ENCODE measurements at places on chromosomes 7 and 10. TPM values are rescaled to one million over a fixed set of nuclear protein-coding genes. Genes with fewer than 3 reads are reported as not detected.
A peak's percentile ranks its signal among the peaks of the same experiment; 100 is the strongest.

DNA sequence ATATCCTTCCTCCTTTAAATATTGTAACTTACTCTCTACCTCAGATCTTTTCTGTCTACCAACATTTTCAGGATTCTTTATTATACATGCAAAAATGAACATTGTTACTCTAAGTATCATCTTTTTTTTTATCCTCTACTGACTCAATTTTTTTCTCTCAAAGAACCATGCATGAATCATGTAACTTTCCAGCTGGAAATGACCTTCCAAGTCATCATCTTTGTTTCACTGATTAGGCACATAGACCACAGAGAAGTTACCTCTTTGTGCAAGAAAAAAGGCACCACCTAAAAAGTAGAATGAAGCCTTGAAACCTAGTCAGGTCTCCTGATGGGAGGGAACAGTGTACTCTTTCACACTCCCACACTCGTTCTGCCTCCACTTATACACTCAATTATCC lies 234.9 kb downstream of the HGF start:
- DNase-seq, result no peak

GRCh38 chr7:14747701-14748100 lies 154.8 kb downstream of the DGKB start:
- peak; percentile 24 for DNase-seq

DNA sequence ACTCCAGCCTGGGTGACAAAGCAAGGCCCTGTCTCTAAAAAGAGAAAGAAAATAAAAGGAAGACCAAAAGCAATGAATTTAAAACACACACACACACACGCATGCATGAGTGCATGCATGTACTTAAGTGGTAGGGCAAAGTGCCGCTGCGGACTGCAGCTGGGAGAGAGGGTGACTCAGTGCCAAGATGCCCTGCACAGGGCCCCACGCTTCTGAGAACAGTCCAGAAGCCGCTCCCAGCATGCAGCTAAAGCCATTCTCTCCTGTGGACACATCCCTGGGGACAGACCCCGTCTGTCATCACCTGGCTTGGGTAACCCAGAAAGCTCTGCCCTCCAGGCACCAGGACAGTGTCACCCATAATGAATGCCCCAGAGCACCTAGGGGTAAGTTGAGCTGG lies 61.0 kb upstream of the MYL10 start:
- no peak for DNase-seq

DNA sequence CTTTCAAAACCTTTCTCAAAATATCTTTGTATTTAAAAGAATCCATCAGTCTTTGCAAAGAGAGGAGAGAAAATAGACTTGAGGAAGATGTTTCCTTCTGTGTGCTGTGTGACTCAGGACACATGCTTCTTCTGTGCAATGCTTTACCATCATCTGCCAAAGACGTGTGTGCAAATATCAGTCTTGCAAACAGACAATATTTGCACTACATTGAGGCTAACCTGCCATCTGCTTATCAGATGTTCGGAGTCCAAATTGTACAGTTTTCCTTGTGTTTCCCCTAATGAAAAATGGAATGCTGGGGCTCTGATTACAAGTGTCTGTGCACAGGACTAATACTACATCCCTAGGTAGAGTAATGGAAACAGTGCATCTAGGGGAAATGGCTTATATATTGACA lies 353.1 kb upstream of the LRRTM3 start:
- DNase-seq, result no peak

- DNase-seq, result no peak
Measured at GRCh38 chr10:113987805-113988204, 55.9 kb upstream of the ADRB1 start.

GRCh38 chr10:78700413-78700812 lies 368.4 kb upstream of the ZMIZ1 start:
- peak; percentile 72 for DNase-seq

DNA sequence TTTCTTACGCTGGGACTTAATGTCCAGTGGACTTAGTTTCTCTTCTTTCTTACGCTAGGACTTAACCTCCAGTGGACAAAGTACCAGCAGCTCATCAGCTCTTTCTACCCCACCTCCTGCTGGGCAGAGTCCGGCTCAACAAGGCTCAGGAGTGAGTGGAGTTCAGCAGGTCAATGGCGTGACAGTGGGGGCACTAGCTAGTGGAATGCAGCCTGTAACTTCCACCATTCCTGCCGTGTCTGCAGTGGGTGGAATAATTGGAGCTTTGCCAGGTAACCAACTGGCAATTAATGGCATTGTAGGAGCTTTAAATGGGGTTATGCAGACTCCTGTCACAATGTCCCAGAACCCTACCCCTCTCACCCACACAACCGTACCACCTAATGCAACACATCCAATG lies 199.7 kb downstream of the MLLT10 start:
- peak; percentile 49 for DNase-seq

- DNase-seq, result no peak
Measured at GRCh38 chr10:114021154-114021553, 22.5 kb upstream of the ADRB1 start.

GRCh38 chr7:134645935-134646334 lies 718 bp upstream of the BPGM start:
- DNase-seq, result peak; percentile 63

- DNase-seq, result no peak
Measured at GRCh38 chr10:11783558-11783865, 39.6 kb upstream of the PROSER2 start.

- peak; percentile 62 for DNase-seq
Measured at GRCh38 chr10:133537546-133538545, 10.7 kb downstream of the CYP2E1 start.

DNA sequence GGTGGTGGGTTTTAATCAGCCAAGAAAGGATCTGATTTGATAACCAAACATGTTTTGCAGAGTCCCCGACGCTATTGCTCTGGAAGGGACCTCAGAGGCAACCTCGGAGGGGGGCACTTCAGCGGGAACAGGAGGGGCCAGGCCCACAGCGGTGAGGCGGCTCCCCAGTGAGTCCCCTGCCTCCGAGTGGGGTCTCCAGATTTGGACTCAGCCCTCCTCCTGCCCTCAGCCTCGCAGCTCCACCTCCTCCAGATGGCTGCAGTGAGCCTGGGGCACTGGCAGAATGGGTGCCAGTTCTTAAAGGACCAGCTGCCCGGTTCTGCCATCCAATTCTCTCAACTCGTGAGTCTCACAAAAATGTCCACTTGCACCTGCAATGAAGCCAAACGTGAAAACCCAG lies 61.0 kb upstream of the NANOS1 start:
- DNase-seq, result no peak

Gene AGBL3
- total RNA-seq, result 1.0 TPM

Gene XRCC2
- 3.7 TPM for total RNA-seq

Gene FGF8
- total RNA-seq, result not detected

Gene GNB2
- total RNA-seq, result 61.2 TPM

Gene CALML3
- not detected for total RNA-seq

Gene NEUROG3
- not detected for total RNA-seq

Gene PNLIPRP3
- under 0.01 TPM for total RNA-seq

Gene WDFY4
- total RNA-seq, result 0.25 TPM

Gene NOS3
- total RNA-seq, result 28.4 TPM

Gene HOXA6
- total RNA-seq, result 1.9 TPM

Gene GFRA1
- 12.0 TPM for total RNA-seq

Gene GJD4
- not detected for total RNA-seq

Gene SLC26A4
- total RNA-seq, result 10.4 TPM
